ENCODE measurements at places on chromosomes 11 and 22. TPM values are rescaled to one million over a fixed set of nuclear protein-coding genes. Genes with fewer than 3 reads are reported as not detected.
A peak's percentile ranks its signal among the peaks of the same experiment; 100 is the strongest.

DNA sequence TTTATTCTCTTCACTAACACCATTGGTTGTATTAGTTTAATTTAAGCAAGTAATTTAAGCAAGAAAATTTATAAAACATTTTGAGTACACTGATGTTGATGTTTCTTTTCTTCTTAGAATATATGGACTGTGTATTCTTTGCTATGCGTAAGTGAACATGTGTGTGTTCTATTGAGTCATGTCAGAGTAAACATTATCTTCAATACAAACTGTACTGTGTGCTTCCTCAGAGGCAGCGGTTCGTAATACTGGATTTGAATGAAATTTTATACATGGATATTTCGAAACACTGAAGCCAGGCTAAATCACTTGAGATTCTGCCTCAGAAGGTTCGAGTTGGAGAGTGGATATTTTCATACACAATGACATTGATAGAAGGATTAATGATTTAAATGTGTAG lies 452.6 kb downstream of the LUZP2 start:
- no peak overlapping the region for H3K27ac ChIP-seq
- no peak for DNase-seq

DNA sequence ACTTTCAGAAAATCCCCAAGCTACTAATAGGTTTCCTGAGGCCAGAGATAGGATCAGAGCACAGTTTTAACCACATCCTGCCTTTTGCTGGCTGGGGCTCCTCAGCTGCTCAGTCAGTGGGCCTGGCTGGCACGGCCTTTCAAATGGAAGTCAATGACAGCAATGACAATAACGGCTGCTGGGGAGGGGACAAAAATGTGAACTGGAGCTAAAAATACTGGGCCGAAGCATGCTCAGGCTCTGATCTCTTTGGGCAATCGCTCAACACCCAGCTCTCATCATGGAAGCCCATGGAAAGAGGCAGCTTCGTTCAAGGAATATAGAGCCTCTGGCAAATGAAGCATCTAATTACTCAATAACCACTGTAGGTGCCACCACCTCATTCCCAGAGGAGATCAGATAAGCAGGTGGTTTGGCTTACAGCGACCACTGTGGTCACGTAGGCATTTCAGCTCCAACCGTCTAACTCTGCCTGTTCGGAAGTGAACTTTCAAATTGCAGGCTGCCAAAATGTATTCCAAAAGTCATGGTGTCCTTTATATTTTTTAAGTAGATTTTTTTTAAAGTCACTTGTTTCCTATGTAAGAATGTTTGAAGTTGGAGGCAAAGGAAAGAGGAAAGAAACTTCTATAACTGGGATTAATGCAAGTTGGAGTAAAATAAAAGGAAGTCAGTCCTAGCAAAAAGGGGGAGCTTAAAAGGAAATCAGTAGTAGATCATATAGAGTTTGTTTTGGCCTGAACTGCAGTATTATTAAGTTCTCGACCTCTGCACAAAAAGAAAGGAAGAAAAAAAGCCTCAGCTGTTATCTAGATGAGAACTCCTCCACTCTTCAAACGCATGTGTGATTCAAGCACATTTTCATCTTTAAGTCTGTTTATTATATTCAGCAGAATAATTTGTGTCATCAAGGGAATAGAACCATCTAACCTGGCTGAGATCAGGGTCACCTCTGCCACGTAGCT lies 14.1 kb downstream of the WT1 start:
- DNase-seq: no peak
- H3K4me1 ChIP-seq: no peaks in the 10 kb centered on the region
- no peaks in the 10 kb centered on the region for H3K27me3 ChIP-seq
- H3K4me3 ChIP-seq: no peak overlapping the region
- H3K27ac ChIP-seq: no peak overlapping the region
- no peaks in the 10 kb centered on the region for H3K36me3 ChIP-seq

DNA sequence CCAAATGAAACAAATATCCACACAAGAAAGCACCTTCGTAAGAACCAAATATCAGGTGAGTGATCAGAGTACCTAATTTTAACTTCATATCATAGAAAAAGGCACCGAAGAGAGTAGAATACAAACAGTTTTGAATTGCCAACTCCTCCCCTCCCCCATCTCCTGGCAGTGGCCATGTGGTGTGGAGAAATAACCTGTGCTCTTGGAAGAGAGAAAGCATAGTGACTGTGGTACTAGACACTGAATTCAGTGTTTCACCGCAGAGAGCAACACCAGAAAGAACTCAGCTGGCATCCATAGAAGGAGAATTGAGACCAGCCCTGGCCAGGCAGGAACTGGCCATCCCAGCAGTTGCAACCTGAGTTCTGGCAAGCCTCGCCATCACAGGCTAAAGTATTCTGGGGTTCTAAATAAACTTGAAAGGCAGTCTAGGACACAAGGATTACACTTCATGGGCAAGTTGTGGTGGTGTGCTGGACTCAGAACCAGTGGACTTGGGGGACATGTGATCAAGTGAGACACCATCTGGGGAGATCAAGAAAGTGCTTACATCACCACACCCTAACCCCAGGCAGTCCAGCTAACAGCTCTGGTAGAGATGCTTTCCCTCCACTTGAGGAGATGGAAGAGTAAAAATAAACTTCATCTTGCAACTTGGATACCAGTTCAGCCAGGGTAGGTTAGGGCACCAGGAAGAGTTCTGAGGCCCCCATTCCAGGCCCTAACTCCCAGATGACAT lies 1003.2 kb downstream of the NTM start:
- no peak overlapping the region for H3K4me3 ChIP-seq
- H3K27ac ChIP-seq: no peak overlapping the region
- no peak for DNase-seq
- no peaks in the 10 kb centered on the region for H3K27me3 ChIP-seq

DNA sequence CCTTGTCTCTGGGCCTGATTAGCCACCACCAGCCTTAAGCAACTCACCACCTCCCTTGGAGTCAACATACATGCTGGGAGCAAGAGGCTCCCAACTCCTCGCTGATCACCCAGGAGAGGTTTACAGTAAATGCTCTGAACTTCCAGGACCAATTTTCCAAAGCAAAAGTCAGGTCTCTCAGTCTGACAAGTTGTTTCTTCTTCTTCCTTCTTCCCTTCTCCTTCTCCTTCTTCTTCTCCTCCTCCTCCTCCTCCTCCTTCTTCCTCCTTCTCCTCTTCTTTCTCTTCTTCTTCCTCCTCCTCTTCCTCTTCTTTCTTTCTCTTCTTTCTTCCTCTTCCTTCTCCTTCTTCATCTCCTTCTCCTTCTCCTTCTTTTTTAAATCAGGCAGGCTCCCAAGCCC lies 148.2 kb downstream of the NECTIN1 start:
- no peak for DNase-seq
- H3K27me3 ChIP-seq: no peaks in the 10 kb centered on the region

DNA sequence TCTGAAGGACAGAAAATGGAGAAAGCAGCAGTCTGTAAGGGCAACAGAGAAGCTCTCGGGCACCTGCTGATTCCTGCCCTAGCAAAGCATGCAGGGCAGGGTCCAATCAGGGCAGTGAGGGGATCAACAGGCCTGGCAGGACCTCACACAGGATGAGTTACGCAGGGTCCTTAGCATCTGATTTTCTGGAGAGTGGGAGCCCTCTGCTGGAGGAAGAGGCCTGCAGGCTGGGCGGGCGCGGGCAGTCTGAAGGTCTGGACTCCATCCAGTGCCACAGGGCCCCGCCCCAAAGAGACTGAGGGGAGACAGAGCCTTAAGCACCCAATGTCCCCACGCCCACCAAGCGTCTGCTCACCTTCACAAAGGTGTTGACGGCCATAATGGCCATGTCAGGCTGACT lies 28.9 kb downstream of the AP1B1 start:
- H3K27me3 ChIP-seq: no peaks in the 10 kb centered on the region
- DNase-seq: peak; percentile 50
- H3K36me3 ChIP-seq: peaks cover 16% of the 10 kb centered on the region
- H3K4me1 ChIP-seq: no peaks in the 10 kb centered on the region

DNA sequence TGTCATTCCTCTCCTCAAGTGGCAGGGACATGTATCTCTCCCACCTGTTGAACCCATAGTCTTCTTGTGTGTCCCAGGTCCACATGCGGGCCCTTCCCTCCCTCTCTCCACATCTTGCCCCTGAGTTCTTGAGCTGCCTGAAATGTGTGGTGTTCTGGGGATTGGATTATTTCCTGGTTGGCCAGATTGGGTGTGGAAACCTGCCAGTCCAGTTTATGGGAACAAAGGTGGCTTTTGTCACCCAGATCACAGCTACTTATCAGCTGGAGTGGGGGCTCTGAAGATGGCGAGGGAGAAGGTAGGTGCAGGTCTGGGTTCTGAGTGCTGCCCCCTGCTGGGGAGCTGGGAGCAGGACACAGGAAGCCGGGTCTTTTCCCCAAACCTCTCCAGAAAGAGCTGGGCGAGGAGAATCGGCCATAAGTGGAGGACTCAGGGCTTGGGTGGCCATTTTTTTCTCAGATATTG lies 14.2 kb downstream of the DTX4 start:
- peak overlapping the region; percentile 77 for H3K27ac ChIP-seq
- H3K4me1 ChIP-seq: peaks cover 59% of the 10 kb centered on the region
- no peaks in the 10 kb centered on the region for H3K27me3 ChIP-seq
- no peaks in the 10 kb centered on the region for H3K36me3 ChIP-seq

GRCh38 chr11:126194121-126194543 lies 17.3 kb downstream of the RPUSD4 start:
- H3K27ac ChIP-seq: no peak overlapping the region
- H3K36me3 ChIP-seq: peaks cover 6% of the 10 kb centered on the region
- H3K27me3 ChIP-seq: no peaks in the 10 kb centered on the region
- no peaks in the 10 kb centered on the region for H3K4me1 ChIP-seq
- no peak overlapping the region for H3K4me3 ChIP-seq

- peaks cover 24% of the 10 kb centered on the region for H3K4me1 ChIP-seq
- H3K36me3 ChIP-seq: no peaks in the 10 kb centered on the region
- no peak overlapping the region for H3K27ac ChIP-seq
- no peak for DNase-seq
- no peaks in the 10 kb centered on the region for H3K27me3 ChIP-seq
Observed at GRCh38 chr11:66901964-66902390, 45.1 kb downstream of the LRFN4 start.

- H3K4me1 ChIP-seq: no peaks in the 10 kb centered on the region
- H3K27me3 ChIP-seq: no peaks in the 10 kb centered on the region
- no peak overlapping the region for H3K27ac ChIP-seq
- H3K36me3 ChIP-seq: no peaks in the 10 kb centered on the region
- no peak overlapping the region for H3K4me3 ChIP-seq
Observed at GRCh38 chr11:41779401-41779960, 320.0 kb upstream of the LRRC4C start.

DNA sequence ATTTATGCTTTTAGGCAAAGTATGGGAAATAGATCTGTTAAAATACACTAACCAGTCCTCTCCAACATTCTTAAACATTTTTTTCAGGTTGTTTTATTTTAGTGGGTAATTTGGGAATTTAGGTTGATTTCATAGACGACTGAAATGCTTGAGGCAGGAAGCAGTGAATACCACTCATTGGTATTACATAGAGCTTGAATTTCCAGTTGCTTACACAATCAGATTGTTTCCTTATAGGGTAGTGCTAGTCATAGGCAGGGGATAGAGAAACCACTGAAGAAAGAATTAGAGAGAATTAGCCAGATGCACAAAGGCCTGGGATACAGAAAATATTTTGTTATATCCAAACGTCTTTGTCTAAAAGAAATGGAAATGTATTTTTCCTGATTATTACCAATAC lies 23.9 kb upstream of the LYVE1 start:
- DNase-seq: no peak
- H3K4me1 ChIP-seq: peaks cover 7% of the 10 kb centered on the region
- H3K27ac ChIP-seq: no peak overlapping the region

GRCh38 chr11:110712659-110713448 lies 617 bp upstream of the ARHGAP20 start:
- peak overlapping the region; percentile 15 for H3K4me3 ChIP-seq
- no peaks in the 10 kb centered on the region for H3K36me3 ChIP-seq
- peak; percentile 8 for DNase-seq
- no peak overlapping the region for H3K27ac ChIP-seq
- H3K27me3 ChIP-seq: peaks cover 9% of the 10 kb centered on the region
- H3K4me1 ChIP-seq: peaks cover 26% of the 10 kb centered on the region

- H3K4me1 ChIP-seq: peaks cover 21% of the 10 kb centered on the region
- no peak overlapping the region for H3K4me3 ChIP-seq
- H3K36me3 ChIP-seq: no peaks in the 10 kb centered on the region
- H3K27me3 ChIP-seq: no peaks in the 10 kb centered on the region
Observed at GRCh38 chr11:2393111-2393868, 7.3 kb upstream of the TSSC4 start.

- H3K4me3 ChIP-seq: no peak overlapping the region
- no peaks in the 10 kb centered on the region for H3K36me3 ChIP-seq
- no peaks in the 10 kb centered on the region for H3K27me3 ChIP-seq
- no peak for DNase-seq
- H3K4me1 ChIP-seq: peaks cover 1% of the 10 kb centered on the region
Observed at GRCh38 chr11:8038393-8038792, 42.6 kb upstream of the TUB start.

GRCh38 chr22:23467721-23468294 lies 112.3 kb downstream of the IGLL1 start:
- DNase-seq: no peak
- H3K4me3 ChIP-seq: no peak overlapping the region
- no peaks in the 10 kb centered on the region for H3K36me3 ChIP-seq
- no peak overlapping the region for H3K27ac ChIP-seq
- no peaks in the 10 kb centered on the region for H3K27me3 ChIP-seq
- H3K4me1 ChIP-seq: no peaks in the 10 kb centered on the region

GRCh38 chr22:39170825-39171622 lies 18.5 kb upstream of the CBX7 start:
- no peak overlapping the region for H3K27ac ChIP-seq
- peak; percentile 85 for DNase-seq
- H3K4me1 ChIP-seq: peaks cover 37% of the 10 kb centered on the region
- H3K27me3 ChIP-seq: no peaks in the 10 kb centered on the region
- H3K36me3 ChIP-seq: no peaks in the 10 kb centered on the region

- H3K27me3 ChIP-seq: no peaks in the 10 kb centered on the region
- H3K27ac ChIP-seq: no peak overlapping the region
- no peak overlapping the region for H3K4me3 ChIP-seq
Observed at GRCh38 chr11:103380031-103380430, 270.8 kb downstream of the DYNC2H1 start.

- H3K36me3 ChIP-seq: no peaks in the 10 kb centered on the region
- peaks cover 26% of the 10 kb centered on the region for H3K4me1 ChIP-seq
- H3K27ac ChIP-seq: no peak overlapping the region
- no peaks in the 10 kb centered on the region for H3K27me3 ChIP-seq
Observed at GRCh38 chr11:16902182-16902581, 112.0 kb downstream of the PLEKHA7 start.

The NOL12 gene
- total RNA-seq: 19.1 TPM

The INPP5J gene
- total RNA-seq: 16.1 TPM

The SCGB1C1 gene
- not detected for total RNA-seq

The SLC25A1 gene
- total RNA-seq: 87.0 TPM

The TNNT3 gene
- not detected for total RNA-seq

The UBQLNL gene
- total RNA-seq: 4.3 TPM

The SYT13 gene
- 6.7 TPM for total RNA-seq

The LRRC32 gene
- total RNA-seq: 9.1 TPM

The LMO2 gene
- total RNA-seq: 8.0 TPM

The KCNE3 gene
- total RNA-seq: 7.6 TPM

The PAX6 gene
- 10.2 TPM for total RNA-seq

The CSRP3 gene
- not detected for total RNA-seq

The MYO7A gene
- total RNA-seq: 12.9 TPM

The LIMK2 gene
- total RNA-seq: 27.5 TPM

The FGF19 gene
- total RNA-seq: not detected

The DBX1 gene
- total RNA-seq: not detected
